ENCODE measurements at places on chromosomes 16 and 17. TPM values are rescaled to one million over a fixed set of nuclear protein-coding genes. Genes with fewer than 3 reads are reported as not detected.

DNA sequence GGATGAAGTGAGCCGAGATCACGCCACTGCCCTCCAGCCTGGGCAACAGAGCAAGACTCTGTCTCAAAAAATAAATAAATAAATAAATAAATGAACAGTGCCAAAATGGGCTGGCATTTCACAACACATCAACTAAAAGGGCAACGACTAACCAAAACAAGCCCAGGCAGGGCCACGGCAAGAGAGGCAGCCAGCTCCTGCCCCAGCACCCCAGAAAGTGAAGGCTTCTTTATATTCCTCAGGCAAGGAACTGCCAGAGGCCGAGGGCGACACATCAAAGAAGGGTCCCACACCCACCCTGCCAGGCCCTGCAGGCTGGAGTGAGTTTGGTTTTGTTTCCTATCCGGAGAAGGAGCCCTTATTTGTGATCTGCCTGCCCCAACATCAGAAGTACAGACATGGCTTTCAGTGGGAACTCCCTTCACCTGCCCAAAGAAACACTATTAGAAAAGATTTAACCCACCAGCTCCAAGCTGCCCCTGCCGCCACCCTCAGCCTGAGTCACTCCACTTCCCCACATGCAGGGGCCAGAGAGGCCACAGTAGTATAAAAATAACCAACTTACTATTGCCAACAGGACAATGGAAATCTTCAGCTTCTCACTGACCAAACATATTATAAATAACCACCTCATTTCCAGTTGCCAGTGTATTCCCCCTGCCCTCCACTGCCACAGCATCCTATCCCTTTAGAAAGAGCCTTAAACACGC lies 8.0 kb downstream of the FBXO31 start:
- H3K4me3 ChIP-seq, result no peak overlapping the region
- no peak overlapping the region for H3K27ac ChIP-seq
- peaks cover 13% of the 10 kb centered on the region for H3K4me1 ChIP-seq

DNA sequence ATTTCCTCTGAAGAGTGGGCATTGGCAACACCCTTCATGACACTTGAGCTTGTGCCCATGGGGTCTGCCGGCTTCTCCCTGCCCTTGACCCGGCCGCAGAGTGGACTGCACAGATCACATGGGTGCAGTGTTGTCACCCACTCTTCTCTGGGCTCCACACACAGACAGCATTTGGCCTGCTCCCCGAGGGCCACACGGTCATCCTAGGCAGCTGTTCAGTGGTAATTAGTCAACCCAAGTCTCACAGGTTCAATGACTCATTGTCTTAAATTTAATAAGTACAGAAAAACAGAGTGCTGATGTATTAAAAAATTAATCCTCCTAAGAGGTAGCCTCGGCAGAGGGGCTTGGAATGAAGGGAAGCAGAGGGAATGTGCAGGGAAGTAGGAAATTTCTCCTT lies 204.8 kb downstream of the MSI2 start:
- no peak overlapping the region for H3K27ac ChIP-seq
- no peaks in the 10 kb centered on the region for H3K27me3 ChIP-seq
- no peaks in the 10 kb centered on the region for H3K36me3 ChIP-seq
- H3K4me1 ChIP-seq, result peaks cover 4% of the 10 kb centered on the region
- DNase-seq, result no peak
- no peak overlapping the region for H3K4me3 ChIP-seq

GRCh38 chr17:82392209-82392920 lies 20.8 kb downstream of the UTS2R start:
- no peak for DNase-seq
- H3K4me1 ChIP-seq, result no peaks in the 10 kb centered on the region
- H3K27ac ChIP-seq, result no peak overlapping the region
- no peaks in the 10 kb centered on the region for H3K36me3 ChIP-seq
- no peak overlapping the region for H3K4me3 ChIP-seq

- no peaks in the 10 kb centered on the region for H3K27me3 ChIP-seq
- no peak overlapping the region for H3K4me3 ChIP-seq
- no peak for DNase-seq
- H3K27ac ChIP-seq, result no peak overlapping the region
- H3K36me3 ChIP-seq, result no peaks in the 10 kb centered on the region
These were observed 36.1 kb downstream of the ARL4D start for GRCh38 chr17:43434902-43435319.

Gene KIF19
- total RNA-seq, result 0.84 TPM

Gene CDH3
- total RNA-seq, result 99.0 TPM
